ENCODE measurements at places on chromosomes 5 and 9.
A peak's percentile ranks its signal among the peaks of the same experiment; 100 is the strongest.

DNA sequence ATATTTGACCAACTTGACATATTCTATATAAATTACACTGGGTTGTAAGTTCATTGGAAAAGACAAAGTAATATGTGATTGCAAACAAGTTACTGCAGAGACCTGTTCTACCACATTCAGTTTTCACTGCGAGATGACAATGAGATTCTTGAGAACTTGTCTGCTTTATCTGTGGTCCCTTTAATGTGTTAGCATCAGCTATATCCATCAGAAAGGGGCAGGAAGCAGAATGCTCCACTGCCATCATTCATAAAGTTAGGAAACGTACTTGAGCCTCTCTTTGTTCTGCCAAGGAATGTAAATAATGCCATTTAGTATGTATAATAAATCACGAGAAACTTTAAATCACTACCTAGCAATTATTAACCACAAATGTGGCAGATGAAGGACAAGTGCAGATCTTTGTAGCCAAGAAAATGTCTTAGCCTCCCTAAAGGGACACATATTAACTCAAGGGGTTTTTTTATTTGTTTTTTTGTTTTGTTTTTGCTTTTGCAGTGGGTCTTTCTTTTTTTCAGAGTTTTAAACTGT, 59.4 kb downstream of the GIN1 start:
- H3K4me1 ChIP-seq: peaks cover 13% of the 10 kb centered on the region
- no peaks in the 10 kb centered on the region for H3K27me3 ChIP-seq
- no peak overlapping the region for H3K4me3 ChIP-seq
- no peaks in the 10 kb centered on the region for H3K36me3 ChIP-seq

DNA sequence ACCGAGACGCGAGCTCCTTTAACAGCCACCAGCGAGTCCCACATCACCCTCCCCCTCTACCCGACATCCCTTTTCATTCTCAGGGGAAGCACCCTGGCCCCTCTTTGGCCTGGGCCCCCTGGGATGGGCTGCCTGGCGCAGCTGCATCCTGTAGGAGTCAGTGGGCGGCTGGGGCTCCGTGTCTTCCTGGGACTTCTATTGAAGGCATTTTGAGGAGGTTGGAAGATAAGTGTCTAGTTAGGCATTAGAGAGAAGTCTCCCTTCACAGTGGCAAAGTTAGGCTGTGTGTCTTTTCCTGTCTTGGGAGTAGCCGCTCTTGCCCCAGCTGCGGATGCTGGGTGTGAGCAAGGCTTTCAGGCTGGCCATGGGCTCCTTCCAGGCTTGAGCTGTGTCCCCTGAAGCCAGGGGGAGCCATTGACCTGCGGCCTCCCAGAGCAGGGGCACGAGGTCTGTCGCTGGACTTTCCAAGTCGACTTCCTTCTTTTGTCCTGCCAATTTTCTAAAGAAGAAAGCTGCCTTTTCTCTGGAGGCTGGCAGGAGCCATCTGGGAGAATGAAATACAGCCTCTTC, 18.6 kb upstream of the NKD2 start:
- H3K36me3 ChIP-seq: peaks cover 5% of the 10 kb centered on the region
- H3K4me1 ChIP-seq: no peaks in the 10 kb centered on the region
- peaks cover 57% of the 10 kb centered on the region for H3K27me3 ChIP-seq
- H3K27ac ChIP-seq: no peak overlapping the region
- DNase-seq: no peak

DNA sequence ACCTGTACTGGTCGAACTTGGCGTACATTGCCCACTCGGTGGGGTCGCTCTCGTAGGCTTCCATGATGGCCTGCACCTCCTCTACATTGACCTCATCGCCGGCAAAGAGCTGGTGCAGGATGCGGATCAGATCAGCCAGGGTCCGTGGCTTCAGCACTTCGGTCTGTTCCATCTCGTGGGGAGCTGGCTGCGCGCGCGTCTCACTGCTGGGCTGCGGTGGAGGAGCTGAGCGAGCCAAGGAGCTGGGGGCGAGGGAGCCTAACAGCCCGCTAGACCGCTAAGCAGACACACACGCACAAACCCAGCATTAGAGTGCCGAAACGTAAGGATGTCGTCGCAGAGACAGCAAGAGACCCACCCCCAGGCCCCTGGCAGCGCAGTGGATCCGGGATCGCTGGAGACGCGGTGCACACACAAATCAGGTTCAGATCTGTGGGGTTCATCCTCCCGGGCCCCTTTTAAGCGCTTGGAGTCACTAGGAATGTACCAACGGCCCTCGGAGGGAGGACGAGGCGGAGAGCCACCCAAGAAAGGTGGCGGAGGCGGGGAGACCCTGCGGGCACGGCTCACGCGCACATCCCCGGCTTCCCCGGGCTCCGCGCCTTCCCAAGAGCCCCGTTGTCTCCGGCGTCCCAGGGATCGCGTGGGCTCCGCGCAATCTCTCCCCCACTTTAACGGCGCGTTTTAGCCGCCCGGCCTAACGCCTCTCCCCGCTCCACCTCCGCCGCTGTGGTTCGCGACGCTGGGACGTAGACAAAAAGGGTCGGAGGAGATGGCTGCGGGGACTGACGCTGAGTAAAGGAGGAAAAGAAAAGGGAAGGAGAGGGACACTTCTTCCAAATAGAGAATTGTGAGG, at the start of gene CDO1:
TSS of gene CDO1 (minus strand) at position 434 of the 856 bp plus-strand sequence. CDS start at position 172, 262 bp downstream.
- H3K27ac ChIP-seq: no peak within 1 kb of the TSS
- peak within 1 kb of the TSS; percentile 81 for H3K4me3 ChIP-seq
- peaks cover 85% of the 10 kb centered on the region for H3K27me3 ChIP-seq
- H3K4me1 ChIP-seq: peaks cover 23% of the 10 kb centered on the region

DNA sequence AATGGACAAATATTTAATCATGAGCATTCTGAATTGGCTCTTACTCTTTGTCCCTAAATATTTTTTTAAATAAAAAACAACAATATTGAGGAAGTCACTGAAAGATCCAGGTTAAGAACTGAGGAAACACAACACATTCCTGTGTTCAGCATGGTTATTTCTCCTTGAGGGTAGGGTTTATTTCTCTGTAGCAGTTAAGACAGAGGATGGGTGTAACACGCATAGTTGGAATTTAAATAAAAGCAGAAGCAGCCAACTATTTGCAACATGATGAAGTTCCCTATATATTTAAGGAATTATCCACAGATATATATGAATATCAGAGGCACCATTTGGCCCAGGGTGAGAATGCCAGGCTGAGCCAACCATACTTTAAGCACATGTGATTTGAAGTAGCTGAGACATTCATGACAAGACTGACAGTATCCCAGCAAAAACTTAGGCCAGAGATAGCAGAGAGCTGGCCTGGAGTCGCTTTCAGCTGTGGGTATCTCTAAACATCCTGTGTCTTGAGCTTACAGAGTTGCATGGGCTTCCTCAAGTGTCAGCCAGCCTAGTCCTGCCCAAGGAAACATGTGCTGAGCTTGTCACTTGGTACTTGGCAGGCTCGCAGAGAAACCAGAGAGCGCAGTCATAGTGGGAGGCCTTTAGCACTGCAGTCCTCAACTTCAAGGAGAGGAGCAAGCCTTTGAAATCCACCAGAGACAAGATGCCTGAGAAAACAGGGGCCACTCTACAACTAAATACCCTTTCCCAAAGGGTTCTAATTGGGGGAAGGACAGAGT, 43.6 kb downstream of the SEMA5A start:
- no peak overlapping the region for H3K4me3 ChIP-seq
- H3K4me1 ChIP-seq: no peaks in the 10 kb centered on the region
- H3K27ac ChIP-seq: no peak overlapping the region

GRCh38 chr5:27571681-27572080, 533.3 kb upstream of the CDH9 start:
- H3K27ac ChIP-seq: no peak overlapping the region
- H3K4me3 ChIP-seq: no peak overlapping the region
- H3K27me3 ChIP-seq: no peaks in the 10 kb centered on the region
- H3K36me3 ChIP-seq: no peaks in the 10 kb centered on the region

GRCh38 chr9:100774962-100775361, 197.1 kb downstream of the CAVIN4 start:
- no peaks in the 10 kb centered on the region for H3K27me3 ChIP-seq
- no peak overlapping the region for H3K27ac ChIP-seq
- H3K4me1 ChIP-seq: no peaks in the 10 kb centered on the region
- no peak overlapping the region for H3K4me3 ChIP-seq
- DNase-seq: no peak
- H3K36me3 ChIP-seq: no peaks in the 10 kb centered on the region

- H3K4me3 ChIP-seq: no peak overlapping the region
- H3K4me1 ChIP-seq: peaks cover 17% of the 10 kb centered on the region
- peak; percentile 7 for DNase-seq
Observed at GRCh38 chr5:72465601-72466563, 41.3 kb downstream of the ZNF366 start.

DNA sequence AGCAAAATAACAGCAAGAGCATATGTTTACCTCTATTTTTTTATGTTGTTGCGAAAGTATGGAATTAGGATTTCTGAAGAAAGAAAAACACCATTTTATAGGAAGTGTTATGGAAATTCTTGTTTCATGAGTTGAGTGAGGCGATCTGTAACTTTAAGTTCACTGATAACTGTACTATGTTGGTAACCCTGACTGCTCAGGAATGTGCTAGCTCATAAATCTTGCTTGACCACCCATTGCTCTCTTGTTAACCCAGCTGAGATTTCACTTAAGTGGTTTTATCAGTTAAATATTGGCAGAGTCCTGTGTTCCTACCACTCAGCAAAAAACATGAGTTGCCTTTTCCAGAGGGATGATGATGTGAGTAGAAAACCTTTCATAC, 91.1 kb upstream of the STARD4 start:
- no peaks in the 10 kb centered on the region for H3K4me1 ChIP-seq
- no peaks in the 10 kb centered on the region for H3K36me3 ChIP-seq
- H3K27ac ChIP-seq: no peak overlapping the region
- peaks cover 5% of the 10 kb centered on the region for H3K27me3 ChIP-seq
- DNase-seq: no peak

GRCh38 chr5:138819081-138819480, 56.1 kb downstream of the LRRTM2 start:
- no peaks in the 10 kb centered on the region for H3K27me3 ChIP-seq
- no peaks in the 10 kb centered on the region for H3K4me1 ChIP-seq
- DNase-seq: no peak

DNA sequence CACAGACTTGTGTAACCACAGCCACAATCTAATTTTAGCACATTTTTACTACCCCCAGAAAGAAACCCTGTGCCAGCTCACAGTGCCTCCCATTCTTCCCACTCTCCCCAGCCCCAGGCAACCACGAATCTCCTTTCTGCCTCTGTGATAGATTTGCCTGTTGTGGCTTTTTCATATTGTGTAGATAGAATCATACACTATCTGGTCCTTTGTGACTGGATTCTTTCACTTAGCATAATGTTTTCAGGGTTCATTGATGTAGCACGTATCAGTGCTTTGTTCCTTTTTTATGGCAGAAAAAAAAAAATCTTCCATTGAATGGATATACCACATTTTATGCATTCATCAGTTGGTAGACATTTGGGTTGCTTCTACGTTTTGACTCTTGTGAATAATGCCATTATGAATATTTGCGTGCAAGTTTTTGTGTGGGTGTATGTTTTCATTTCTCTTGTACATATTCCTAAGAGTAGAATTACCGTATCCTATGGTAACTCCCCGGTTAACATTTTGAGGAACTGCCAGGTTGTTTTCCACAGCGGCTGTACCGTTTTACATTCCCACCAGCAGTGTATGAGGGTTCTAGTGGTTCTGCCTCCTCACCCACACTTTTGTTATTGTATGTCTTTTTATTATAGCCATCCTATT, 64.5 kb downstream of the RCL1 start:
- H3K27ac ChIP-seq: no peak overlapping the region
- H3K27me3 ChIP-seq: no peaks in the 10 kb centered on the region
- no peak for DNase-seq
- H3K36me3 ChIP-seq: peaks cover 10% of the 10 kb centered on the region

- H3K27ac ChIP-seq: no peak overlapping the region
- H3K27me3 ChIP-seq: peaks cover 59% of the 10 kb centered on the region
- no peaks in the 10 kb centered on the region for H3K36me3 ChIP-seq
- H3K4me1 ChIP-seq: peaks cover 9% of the 10 kb centered on the region
- H3K4me3 ChIP-seq: no peak overlapping the region
- DNase-seq: no peak
Observed at GRCh38 chr9:123960965-123961364, 31.0 kb upstream of the DENND1A start.

DNA sequence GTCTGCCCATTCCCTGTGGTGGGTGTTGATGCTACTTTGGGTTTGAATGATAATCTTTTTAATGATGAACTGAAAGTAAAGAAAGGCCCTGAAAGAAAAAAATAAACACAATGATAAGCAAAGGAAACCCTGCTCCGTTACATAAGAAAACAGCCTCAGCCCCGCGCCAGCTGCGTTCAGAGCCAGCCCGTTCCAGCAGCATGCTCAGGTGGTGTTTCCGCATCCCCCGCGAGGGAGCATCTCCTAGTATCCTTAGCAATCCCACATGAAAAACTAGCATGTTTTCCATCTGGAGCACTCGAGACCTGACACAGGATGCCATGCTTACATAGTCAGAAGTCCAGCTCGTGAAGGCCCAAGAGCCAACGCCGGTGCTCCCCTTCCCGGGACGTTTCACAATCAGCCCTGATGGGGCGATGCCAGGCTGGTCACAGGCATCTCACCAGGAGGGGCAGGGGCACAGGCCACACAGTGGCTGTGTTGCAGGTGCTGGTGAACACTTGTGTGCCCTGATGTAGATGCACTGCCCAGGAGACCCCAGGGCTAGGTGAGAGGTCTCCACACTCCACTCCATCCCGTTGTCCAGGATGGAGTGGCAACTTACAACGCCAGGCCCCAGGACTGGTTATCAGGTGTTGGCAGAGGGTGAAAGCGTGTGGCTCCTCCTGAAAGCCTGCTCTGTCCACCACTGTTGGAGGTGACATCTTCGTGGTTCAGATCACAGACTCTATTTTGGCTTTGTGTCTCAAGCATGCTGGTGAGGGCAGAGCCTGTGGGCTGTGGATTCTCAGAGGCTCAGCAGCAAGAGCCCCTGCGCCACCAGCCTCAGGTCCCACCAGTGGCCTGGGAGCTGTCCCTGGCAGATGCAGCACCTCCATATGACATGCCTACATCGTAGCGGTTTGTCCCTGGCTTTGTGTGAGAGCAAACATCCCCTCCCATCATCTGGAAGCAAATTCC, 246.8 kb upstream of the IRX1 start:
- H3K27me3 ChIP-seq: no peaks in the 10 kb centered on the region
- no peaks in the 10 kb centered on the region for H3K4me1 ChIP-seq
- no peak for DNase-seq
- H3K36me3 ChIP-seq: no peaks in the 10 kb centered on the region

DNA sequence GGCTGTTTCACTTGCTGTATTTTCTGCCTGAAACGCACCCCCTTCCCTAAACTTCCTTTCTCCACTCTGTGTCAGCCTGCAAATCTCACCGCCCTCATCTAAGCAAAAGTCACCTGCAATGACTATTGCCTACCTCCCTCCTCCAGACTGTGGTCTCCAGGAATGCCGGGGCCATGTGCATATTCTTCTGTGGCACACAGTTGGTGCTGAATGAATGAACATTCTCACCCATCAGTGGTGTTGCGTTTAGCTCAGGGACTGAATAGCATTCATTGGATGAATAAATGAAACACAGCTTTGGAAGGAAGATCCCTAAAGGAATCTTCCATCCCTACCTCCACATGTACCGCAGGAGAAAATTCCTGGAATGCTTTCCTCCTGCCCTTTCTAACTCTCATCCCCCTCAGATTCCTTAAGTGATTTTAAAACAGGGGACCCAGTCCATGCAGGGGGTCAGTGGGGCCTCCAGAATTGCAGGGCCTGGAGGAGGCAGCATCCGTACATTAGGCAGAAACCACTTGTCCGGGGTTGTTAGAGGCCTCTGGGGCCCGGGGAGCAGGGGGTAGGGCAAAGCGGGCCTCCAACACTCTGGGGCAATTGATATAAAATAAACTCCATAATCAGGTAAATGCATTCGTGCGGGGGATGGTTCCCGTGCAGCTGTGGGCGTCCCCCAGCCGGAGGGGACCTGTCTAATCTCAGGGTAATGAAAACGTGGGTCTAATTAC, 28.3 kb upstream of the PTGS1 start:
- H3K4me3 ChIP-seq: no peak overlapping the region
- H3K27me3 ChIP-seq: peaks cover 9% of the 10 kb centered on the region
- peaks cover 3% of the 10 kb centered on the region for H3K4me1 ChIP-seq
- H3K36me3 ChIP-seq: no peaks in the 10 kb centered on the region

Measured in activated T-cell treated with anti-CD3 and anti-CD28 coated beads, Interleukin-2, amount 50 U/mL, for 72 hours (primary cell).